Right cardiac atrium (tissue), 5 donors: ENCODE measurements at places on chromosomes 6 and 20. TPM values are rescaled to one million over a fixed set of nuclear protein-coding genes. Genes with fewer than 3 reads are reported as not detected.

BNIP5 gene
- polyA plus RNA-seq, result 0.02 TPM

MROH8 gene
- polyA plus RNA-seq, result 3.8 TPM

GNAS-AS1 gene
- polyA plus RNA-seq, result 0.32 TPM

WFDC10B gene
- polyA plus RNA-seq, result not detected

VIP gene
- 1.9 TPM for polyA plus RNA-seq

SLC24A3 gene
- polyA plus RNA-seq, result 0.66 TPM

MUC21 gene
- 0.07 TPM for polyA plus RNA-seq

C6orf15 gene
- not detected for polyA plus RNA-seq

C20orf144 gene
- 0.05 TPM for polyA plus RNA-seq
